ENCODE measurements at places on chromosomes 12 and 14.

GRCh38 chr12:115210533-115211252, 526.7 kb upstream of the TBX3 start:
- no peak for DNase-seq

GRCh38 chr14:101289230-101289690, 272.0 kb upstream of the DIO3 start:
- no peak for DNase-seq

DNA sequence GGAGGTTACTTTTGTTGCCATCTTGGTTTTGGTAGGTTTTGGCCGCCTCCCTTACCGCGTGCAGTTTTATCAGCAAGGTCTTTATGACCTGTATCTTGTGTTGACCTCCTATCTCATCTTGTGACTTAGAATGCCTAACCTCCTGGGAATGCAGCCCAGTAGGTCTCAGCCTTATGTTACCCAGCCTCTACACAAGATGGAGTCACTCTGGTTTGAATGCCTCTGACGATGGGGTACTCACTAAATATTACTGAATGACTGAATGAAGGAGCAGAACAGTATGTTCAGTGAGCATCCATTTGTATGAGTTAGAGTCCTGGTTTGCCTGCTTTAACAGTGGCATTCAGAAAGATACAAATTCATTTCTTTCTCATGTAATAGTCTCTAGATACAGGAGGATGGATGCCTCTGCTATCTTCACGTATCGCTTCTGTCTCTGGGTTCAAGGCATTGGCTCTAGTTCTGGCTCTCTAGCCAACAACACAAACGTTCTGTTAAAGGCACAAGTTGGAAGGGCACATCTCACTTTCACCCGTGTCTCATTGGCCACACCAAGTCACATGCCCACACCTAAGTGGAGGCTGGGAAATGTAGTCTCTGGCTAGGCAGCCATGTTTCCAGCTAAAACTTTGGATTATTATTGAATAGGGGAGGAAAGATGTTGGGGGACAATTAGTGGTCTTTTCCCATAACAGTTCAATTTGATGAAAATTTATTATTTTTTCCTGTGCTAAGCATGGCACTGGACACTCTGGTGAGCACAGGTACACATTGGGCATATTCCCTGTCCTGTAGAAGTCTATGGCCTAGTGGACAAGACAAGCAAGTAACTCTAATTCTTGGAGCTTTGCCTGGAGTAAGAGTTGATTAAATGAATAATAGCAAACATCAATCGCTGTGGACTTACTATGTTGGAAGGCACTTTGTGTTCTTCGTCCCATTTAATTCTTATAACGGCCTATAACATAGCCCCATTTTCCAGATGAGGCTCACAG, 75.2 kb upstream of the RPH3A start:
- DNase-seq: no peak

GRCh38 chr14:77659831-77660230, 43.4 kb upstream of the SPTLC2 start:
- DNase-seq: no peak

DNA sequence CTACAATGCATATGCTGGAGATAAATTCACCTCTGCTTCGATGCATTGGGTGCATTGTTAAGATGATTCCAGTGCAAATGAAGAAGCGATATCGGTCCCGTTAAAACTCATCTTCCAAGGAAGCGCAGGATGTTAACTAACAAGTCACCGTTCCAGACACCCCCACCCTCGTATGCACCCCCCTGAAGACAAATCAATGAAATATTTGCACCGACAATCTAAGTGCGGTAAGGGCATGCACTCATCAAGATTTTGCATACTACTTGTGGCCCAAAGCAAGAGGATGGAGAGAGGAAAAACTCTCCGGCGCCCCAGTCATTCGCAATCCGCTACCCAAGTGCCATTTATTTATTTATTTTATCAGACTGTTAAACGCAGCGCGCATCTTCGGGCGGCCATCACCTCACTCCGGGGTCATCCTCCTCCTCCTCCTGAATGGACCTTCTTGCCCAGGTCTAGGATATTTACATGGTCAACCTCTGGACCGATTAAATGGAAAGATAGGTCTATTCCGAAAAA, 1.2 kb downstream of the NOVA1 start:
- DNase-seq: no peak

- no peak for DNase-seq
Observed at GRCh38 chr12:24252602-24253001, 303.1 kb upstream of the SOX5 start.

DNA sequence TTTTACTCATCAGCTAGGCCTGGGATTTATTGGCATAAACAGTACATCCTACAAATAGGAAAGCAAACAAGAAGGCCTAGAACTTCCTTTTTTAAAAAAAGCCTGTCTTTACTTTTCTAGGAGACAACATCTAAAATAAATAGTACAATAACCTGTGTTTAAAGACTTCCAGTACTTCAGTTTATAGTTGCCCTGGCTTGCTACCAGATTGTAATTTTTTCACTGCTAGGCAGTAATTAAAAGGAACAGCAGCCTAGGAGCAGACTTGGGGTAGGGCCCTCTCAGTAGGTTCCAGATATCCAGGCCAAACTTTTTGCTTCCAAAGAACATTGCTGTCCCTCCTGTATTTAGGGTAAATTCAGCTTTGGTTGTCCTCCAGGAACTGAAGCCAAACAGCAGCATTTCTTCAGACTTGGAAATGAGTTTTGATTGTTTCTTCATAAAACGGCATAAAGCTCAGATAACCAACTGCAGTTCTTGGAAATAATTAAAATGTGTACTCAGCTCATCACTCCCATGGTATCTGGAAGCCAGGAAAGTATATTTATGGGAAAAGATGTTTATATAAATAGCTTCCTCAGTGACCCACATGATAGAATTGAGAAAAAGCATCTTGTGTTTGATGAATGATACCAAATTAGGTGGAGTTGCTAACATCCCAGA, 61.7 kb downstream of the PPP1R36 start:
- DNase-seq: no peak

Data from HS-27A (cell line).